Camera-type eye (tissue), 1 donor: ENCODE measurements at places on chromosomes 11 and 22. TPM values are rescaled to one million over a fixed set of nuclear protein-coding genes. Genes with fewer than 3 reads are reported as not detected.

Gene OR8D1
- not detected for total RNA-seq

Gene TRIM51
- total RNA-seq: not detected

Gene SYCE3
- not detected for total RNA-seq

Gene HBG2
- 1,428 TPM for total RNA-seq

Gene OTUB1
- 41.8 TPM for total RNA-seq

Gene OR2D2
- 0.38 TPM for total RNA-seq

Gene KLHL35
- total RNA-seq: 16.1 TPM

Gene MB
- 39.8 TPM for total RNA-seq

Gene RFPL3
- not detected for total RNA-seq

Gene GGTLC2
- total RNA-seq: not detected

Gene MYBPC3
- 0.11 TPM for total RNA-seq

Gene PNPLA3
- 47.3 TPM for total RNA-seq

Gene TMEM132A
- 88.3 TPM for total RNA-seq

Gene RASL10A
- total RNA-seq: 2.9 TPM

Gene OR52I1
- total RNA-seq: not detected

Gene MPZL3
- total RNA-seq: 3.5 TPM

Gene LINC01488
- 0.38 TPM for total RNA-seq

Gene ADAMTS8
- 6.5 TPM for total RNA-seq

Gene PDHX
- 54.4 TPM for total RNA-seq

Gene CCDC87
- 0.38 TPM for total RNA-seq

Gene MMP12
- total RNA-seq: not detected

Gene SLC5A4
- total RNA-seq: 0.82 TPM

Gene NRXN2
- 83.9 TPM for total RNA-seq

Gene BIK
- total RNA-seq: not detected

Gene C11orf91
- not detected for total RNA-seq

Gene MGAT3
- total RNA-seq: 12.9 TPM
